Activated CD8-positive, alpha-beta memory T cell treated with anti-CD3 and anti-CD28 coated beads for 24 hours (primary cell): ENCODE measurements at places on chromosomes 2 and 18.

GRCh38 chr18:55552526-55553189 lies 35.3 kb downstream of the TCF4 start:
- DNase-seq, result no peak

GRCh38 chr2:185291035-185291647 lies 447.5 kb upstream of the FSIP2 start:
- DNase-seq, result no peak

DNA sequence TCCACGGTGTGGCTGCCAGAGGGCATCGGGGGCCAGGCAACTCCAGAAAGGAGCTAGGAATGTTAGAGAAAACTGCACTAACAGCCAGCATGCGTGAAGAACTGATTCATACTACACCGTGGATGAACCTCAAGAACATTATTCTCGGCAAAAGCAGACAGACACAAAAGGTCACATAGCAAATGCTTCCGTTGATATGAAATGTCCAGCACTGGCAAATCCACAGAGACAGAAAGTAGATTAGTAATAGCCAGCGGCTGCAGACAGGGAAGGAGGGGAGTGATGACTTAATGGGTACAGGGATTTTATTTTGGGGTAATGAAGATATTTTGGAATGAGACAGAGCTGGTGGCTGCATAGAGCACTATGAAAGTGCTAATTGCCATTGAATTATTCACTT lies 37.4 kb downstream of the SCTR start:
- DNase-seq, result no peak

GRCh38 chr2:44952806-44953498 lies 11.4 kb downstream of the SIX3 start:
- no peak for DNase-seq

DNA sequence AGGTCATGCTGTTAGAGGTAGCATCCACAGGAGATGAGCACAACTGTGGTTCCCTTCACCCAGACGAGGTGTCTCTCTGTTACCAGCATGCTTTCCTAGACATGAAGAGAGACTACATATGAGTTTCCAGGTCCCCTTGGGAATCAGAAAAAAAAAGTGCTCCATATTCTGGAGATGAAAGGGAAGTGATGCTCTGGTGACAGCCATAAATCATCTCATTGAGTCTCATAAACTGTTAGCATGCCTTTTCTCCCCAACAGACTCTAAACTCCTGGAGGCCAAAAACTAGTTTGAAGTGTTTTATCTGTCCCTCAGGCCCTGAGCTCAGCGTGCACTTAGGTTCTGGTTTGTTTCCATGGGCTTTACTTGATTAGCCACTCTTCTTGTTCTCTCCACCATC lies 124.6 kb upstream of the CREB1 start:
- no peak for DNase-seq

GRCh38 chr2:136058262-136058661 lies 59.7 kb downstream of the CXCR4 start:
- no peak for DNase-seq

- no peak for DNase-seq
Measured at GRCh38 chr2:112301171-112301584, 25.8 kb downstream of the ZC3H6 start.

DNA sequence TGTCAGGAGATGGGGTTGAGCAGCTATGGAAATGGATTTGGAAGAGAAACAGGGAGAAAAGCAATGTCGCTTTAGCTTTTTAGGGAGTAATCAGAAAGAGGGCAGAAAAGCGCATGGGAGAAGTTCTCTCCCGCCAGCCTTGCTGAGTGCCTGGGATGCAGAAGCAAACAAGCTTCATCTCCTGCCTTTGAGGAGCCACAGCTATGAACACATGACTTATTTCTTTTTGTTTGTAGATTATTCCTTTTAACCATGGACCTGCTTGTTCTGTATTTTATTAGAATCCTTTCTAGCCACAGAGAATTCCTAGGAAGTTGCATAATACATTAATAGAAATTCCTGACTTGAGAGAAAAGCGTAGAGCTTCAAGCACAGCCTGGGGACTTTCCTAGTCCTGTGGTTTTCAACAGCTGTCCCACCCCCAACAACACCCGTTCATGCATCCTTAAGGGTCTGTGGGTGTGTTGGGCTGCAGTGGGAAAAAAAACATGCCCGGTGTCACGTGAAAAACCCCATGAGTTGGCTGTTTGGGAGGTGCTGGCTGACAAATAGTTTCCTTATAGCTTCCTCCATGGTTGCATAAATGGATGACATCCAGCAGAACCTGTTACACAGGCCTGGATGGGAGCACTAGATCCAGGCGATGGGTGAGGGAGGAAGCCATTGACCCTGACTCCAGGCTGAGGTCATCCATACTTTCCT lies 14.9 kb downstream of the SLC9A4 start:
- no peak for DNase-seq

DNA sequence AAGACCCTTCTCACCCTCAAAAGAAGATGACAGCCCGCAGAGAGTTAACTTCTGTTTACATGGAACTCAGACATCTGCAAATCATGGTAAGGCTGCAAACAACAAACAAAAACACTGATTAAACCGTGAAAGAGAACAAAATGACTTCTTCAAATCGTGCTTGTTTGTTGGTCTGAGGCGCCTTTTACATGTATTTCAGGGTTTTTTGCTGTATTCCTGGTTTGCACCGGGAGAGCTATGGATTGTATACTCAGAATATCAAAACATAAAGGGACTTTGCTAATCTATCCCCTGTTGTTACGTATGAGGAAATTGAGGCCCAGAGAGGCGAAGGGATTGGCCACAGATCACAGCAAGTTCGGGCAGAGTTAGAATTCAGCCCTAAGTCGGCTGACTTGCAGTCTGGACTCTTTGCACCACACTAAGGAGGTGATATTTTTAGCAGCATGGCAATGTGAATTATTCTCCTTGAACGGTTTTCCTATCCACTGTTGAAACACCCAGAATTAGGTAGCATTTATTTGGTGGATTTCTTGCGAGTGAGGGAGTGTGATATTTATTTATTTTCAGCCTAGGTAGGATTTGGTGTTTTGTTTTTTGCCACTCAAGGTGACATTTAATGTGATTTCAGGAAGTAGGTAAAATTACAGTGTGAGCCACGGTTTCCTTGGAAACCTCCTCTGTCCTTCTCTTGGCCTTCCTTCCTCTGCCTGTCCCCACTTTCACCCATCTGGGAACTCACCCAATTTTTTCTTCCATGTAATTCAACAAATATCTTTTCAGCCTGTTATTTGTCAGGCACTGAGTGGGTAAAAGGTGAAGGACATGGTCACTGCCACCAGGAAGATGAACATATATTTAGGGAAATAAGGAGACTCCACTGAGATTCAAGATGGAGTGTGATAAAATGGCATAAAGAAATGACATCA lies 980 bp upstream of the PDE6D start:
- DNase-seq, result no peak

- no peak for DNase-seq
Measured at GRCh38 chr2:134431838-134432434, 178.1 kb downstream of the MGAT5 start.

DNA sequence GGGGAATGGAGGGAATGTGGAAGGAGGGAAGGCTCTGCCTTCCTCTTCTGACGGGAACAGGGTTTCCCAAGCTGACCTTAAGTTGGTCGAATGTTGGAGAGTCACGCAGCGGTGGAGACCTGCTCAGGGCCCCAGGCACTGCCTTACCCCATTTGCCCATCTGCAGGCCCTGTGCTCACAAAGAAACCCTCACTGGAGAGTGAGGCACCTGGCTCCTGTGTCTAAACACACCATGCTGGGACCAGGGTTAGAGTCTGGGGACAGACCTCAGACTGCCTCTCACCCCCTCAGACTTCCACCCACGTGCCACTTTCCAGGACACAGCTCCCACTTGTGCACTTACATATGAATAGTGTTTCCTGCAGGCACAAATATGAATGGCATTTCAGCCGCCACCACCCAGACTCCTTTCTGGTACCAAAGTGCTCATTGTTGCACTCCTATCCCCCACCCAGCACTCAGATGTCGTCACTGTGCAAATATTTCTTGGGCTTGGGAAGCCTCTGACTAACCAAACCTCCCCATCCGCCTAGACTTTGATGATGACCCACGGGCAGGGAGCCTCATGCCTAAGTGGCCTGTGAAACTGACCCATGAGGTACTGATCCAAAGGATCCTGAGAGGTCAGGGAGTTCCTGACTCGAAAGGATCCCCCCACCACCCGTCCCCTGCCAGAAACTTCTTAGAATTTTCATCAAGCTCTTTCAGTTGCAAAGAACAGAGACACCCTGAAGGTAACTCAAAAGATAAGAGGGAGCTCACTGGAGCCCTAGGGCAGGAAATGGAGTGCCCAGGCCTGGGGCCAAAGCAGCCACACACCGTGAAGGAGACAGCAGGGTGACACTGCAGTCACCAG lies 78.3 kb downstream of the STPG4 start:
- no peak for DNase-seq

- DNase-seq, result no peak
Measured at GRCh38 chr2:125581557-125581956, 1074.4 kb upstream of the GYPC start.

GRCh38 chr2:88400037-88400767 lies 52.3 kb downstream of the FOXI3 start:
- DNase-seq, result no peak

GRCh38 chr2:180077295-180077906 lies 70.3 kb upstream of the CWC22 start:
- DNase-seq, result no peak

- DNase-seq, result no peak
Measured at GRCh38 chr2:192026825-192027120, 168.0 kb downstream of the TMEFF2 start.
